ENCODE measurements at places on chromosomes 11 and 22.

GRCh38 chr11:86680716-86681482 is 8.5 kb upstream of the ME3 start:
- DNase-seq = no peak

- no peak for DNase-seq
Observed at GRCh38 chr11:70247710-70248072, 22.8 kb upstream of the PPFIA1 start.

- no peak for DNase-seq
Observed at GRCh38 chr11:71201936-71202597, 50.3 kb downstream of the SHANK2 start.

GRCh38 chr11:40722179-40722795 is 737.2 kb downstream of the LRRC4C start:
- no peak for DNase-seq

DNA sequence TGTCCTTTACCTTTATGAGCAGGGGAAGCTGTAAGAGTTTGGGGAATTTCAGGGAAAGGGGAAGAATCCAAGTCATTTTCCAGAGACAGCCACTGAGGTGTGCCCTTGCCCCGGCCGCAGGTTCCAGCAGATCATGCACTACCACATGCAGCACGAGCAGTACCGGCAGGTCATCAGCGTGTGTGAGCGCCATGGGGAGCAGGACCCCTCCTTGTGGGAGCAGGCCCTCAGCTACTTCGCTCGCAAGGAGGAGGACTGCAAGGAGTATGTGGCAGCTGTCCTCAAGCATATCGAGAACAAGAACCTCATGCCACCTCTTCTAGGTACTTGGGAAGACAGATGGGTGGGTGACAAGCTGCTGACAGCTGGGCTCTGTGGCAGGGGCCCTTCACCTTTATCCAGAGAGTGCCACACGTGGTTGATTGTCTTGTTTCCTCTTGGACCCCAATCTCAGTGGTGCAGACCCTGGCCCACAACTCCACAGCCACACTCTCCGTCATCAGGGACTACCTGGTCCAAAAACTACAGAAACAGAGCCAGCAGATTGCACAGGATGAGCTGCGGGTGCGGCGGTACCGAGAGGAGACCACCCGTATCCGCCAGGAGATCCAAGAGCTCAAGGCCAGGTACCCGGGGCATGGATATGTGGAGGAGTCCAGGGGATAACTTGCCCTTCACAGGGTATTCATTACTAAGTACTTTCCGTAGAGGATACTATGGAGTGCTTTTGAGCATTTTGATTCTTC is 5.8 kb upstream of the HMBS start:
- DNase-seq = no peak

GRCh38 chr11:1983601-1983961 is 14.1 kb downstream of the H19 start:
- DNase-seq = no peak

- no peak for DNase-seq
Observed at GRCh38 chr11:108824545-108824944, 159.7 kb downstream of the DDX10 start.

GRCh38 chr11:75371949-75372876 is 20.8 kb upstream of the ARRB1 start:
- DNase-seq = no peak

- no peak for DNase-seq
Observed at GRCh38 chr11:78753297-78753696, 178.6 kb upstream of the NARS2 start.

GRCh38 chr11:15124528-15124927 is 9.8 kb downstream of the INSC start:
- DNase-seq = no peak

- DNase-seq = no peak
Observed at GRCh38 chr11:29012507-29012906, 904.3 kb downstream of the METTL15 start.

DNA sequence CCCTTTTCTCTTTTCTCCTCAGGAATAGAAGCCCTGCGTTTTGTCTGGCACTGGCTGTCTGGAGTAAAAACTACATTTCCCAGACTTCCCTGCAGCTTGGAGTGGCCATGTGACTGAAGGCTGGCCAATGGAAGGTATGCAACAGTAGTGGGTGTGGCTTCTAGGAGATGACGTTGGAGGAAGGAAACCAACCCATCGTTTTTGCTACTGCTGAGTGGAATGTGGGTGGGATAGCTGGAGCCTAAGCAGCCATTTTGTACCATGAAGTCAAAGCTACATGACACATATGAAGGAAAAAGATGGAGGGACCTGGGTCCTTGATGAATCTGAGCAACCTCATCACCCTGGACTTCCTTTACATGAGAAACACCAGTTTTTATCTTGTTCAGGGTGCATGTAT is 19.6 kb downstream of the FGF3 start:
- DNase-seq = no peak

DNA sequence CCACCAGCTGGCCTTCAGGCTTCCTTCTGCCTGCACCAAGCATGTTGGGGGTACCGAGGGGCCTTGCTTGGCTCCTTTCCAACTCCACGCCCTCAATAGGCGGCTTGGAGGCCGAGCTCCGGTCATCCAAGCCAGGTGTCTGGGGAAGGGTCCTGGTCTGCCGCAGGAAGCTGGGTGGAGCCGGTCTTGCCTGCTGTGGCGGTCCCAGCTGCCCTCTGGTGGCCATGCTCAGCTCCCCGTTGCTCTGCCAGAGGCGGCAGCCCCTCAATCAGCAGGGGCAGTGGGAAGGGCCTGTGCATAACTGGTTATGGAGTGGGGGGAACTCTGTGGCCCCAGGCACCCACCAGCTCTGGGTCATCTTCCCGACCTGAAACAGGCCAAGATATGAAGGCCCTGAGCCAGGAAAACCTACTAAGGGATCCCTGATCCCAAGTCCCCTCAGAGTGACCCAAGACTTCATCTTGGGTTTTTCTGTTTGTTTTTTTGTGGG is 3.2 kb downstream of the ARVCF start:
- DNase-seq = no peak

Measured in T-helper 1 cell (primary cell).